CD14-positive monocyte (primary cell): ENCODE measurements at places on chromosomes 2 and 18. TPM values are rescaled to one million over a fixed set of nuclear protein-coding genes. Genes with fewer than 3 reads are reported as not detected.

GRCh38 chr2:157216286-157216965, 41.1 kb upstream of the GALNT5 start:
- H3K36me3 ChIP-seq = no peaks in the 10 kb centered on the region
- H3K4me1 ChIP-seq = no peaks in the 10 kb centered on the region
- no peaks in the 10 kb centered on the region for H3K27me3 ChIP-seq
- DNase-seq = no peak

The TEX44 gene
- not detected for polyA plus RNA-seq

The TTR gene
- not detected in 2 replicates for polyA plus RNA-seq

GRCh38 chr2:155218945-155219344, 520.5 kb downstream of the KCNJ3 start:
- no peaks in the 10 kb centered on the region for H3K4me1 ChIP-seq
- H3K27me3 ChIP-seq = no peaks in the 10 kb centered on the region
- H3K4me3 ChIP-seq = no peak overlapping the region
- no peak for DNase-seq

The MALL gene
- polyA plus RNA-seq = not detected

GRCh38 chr2:26535663-26536275, 57.8 kb upstream of the OTOF start:
- no peak overlapping the region for H3K27ac ChIP-seq
- no peaks in the 10 kb centered on the region for H3K36me3 ChIP-seq
- DNase-seq = no peak
- H3K4me3 ChIP-seq = no peak overlapping the region
- H3K27me3 ChIP-seq = no peaks in the 10 kb centered on the region

The STARD6 gene
- not detected for polyA plus RNA-seq

The SLC16A14 gene
- not detected for polyA plus RNA-seq

- H3K27ac ChIP-seq = no peak overlapping the region
- no peaks in the 10 kb centered on the region for H3K4me1 ChIP-seq
- no peaks in the 10 kb centered on the region for H3K36me3 ChIP-seq
Observed at GRCh38 chr2:40103590-40103989, 324.5 kb upstream of the THUMPD2 start.

The THUMPD2 gene
- 4.2 TPM for polyA plus RNA-seq
